ENCODE measurements at places on chromosomes 7 and 10.

GRCh38 chr7:152899548-152900109, 140.1 kb downstream of the ACTR3B start:
- no peak for DNase-seq

GRCh38 chr7:4028221-4028620, 653.9 kb upstream of the FOXK1 start:
- DNase-seq, result no peak

DNA sequence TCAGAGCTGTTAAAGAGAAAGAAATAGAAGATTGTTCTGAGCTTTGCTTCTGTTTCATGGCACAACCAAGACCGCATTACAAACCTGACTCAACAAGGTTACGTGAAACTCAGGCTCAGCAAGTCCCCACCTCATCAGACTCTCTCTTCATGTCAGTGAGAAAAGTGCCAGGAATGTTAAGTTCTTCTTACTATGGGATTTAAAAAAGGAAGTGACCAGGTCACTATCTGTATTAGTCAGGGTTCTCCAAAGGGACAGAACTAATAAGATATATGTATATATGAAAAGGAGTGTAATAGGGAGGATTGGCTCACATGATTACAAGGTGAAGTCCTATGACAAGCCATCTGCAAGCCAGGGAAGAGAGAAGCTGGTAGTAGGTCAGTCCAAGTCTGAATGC, 25.4 kb upstream of the PAPSS2 start:
- no peak for DNase-seq

DNA sequence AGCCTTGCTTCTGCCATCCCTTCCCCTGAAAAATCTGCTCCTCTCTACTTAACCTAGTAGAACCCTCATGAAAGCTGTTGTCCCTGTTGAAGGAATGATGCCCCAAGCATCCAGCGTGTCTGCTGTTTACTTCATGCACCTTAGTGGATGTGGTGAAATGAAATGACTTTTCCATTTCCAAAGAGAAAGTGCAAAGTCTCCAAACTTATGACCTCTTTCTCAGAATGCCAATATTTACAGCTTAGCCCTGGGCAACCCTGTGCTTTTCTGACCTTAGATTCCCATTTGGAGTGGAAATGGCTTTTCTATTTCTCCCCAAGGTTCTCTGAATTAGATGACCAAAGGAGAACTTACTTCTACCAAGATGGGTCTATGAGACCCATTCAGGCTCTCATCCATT, 256.9 kb downstream of the KCNMA1 start:
- DNase-seq, result no peak

GRCh38 chr7:31074403-31075085, 22.4 kb downstream of the ADCYAP1R1 start:
- DNase-seq, result no peak

- DNase-seq, result no peak
Observed at GRCh38 chr10:72322280-72323058, 32.2 kb downstream of the DNAJB12 start.

DNA sequence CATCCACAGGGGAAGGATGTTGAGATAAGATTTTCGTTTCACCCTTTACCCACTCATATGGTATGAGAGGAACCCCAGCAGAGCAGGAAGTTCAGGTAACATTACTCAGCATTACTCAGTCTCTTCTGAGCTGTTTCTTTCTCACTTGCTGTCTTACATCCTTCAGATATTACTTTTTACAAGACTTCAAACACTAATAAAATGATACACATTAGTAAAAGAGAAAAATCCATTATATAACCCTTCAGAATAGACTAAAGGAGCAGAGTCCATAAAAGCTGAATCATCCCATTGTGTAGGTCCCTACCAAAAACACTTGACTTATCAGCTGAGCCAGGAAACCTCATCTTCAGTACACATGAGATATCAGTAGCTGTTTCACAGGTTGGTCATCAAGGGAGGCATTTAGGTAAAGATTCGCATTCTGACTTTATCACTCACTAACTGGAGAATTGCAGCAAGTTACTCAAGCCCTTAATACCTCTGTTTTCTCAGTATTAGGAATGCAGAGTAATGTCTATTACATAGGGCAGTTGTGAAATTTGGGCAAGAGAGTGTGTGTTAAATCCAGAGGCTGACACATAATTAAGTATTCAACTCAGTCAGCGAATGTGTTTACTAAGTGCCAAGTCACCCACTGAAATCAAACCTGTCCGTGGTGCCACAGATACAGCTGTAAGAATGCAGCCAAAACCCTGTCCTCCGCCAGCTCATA, 44.7 kb downstream of the KLF6 start:
- no peak for DNase-seq

DNA sequence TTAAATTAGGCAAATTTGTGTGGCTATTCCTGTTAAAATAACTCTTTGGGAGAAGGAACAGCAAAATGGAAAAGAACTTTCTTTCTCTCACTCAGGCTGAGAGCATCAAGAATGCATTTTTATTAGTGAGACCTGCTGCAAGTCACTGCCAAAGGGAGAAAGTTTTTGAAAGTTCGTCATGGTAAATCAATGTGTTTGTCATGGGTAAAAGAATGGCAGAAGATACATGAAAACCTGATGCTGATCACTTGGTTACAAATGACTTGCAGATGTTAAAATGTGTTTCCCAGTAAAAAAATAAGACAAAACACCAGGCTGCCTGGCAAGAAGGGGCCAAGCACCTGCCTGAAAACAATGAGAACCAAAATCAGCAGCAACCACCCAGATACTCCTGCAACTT, 484.7 kb upstream of the NRP1 start:
- no peak for DNase-seq

- no peak for DNase-seq
Observed at GRCh38 chr10:117933036-117933435, 113.7 kb downstream of the RAB11FIP2 start.

GRCh38 chr7:116445447-116446211, 53.9 kb upstream of the CAV2 start:
- no peak for DNase-seq

DNA sequence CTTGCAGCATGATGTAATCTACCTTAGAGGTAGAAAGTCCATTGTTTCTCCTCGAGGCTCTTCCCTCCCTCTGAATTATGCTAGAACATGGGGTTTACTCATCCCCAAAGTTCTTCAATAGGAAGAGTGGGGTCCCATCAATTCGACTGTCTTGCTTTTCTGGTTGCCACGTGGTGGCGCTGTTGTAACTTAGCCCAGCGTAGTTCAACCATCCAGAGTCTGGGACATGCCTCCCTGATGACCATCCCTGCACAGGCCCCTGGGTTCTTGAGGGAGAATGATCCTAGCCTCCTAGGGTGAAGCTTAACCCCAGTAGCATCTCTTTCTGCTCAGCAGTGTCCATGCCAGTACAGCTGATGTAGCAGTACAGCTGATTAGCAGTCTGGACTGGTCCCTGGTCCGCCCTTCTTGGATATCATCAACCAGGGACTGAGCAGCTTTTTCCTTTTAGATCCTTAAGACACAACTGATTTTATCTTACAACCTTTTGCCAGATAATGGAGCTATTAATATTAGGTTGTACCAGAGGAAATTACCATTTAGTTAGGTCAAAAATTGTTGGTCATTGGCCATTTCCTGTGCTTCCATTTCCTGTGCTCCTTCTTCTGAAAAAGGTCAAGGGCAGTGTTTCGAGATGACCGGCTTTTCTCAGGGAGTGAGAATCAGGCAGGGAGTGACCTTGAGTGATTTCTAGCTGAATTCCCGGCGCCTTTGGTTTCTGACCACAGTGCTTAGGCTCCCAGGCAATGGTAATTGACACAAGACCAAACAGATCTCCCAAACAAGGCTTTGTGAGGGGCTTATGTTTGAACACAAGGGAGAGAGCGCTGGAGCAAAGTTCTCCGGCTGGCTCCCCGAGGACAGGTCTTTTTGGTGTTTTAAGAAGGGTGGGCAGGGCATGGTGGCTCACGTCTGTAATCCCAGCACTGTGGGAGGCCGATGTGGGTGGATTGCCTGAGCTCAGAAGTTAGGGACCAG, 65.4 kb downstream of the TACC2 start:
- DNase-seq, result no peak

DNA sequence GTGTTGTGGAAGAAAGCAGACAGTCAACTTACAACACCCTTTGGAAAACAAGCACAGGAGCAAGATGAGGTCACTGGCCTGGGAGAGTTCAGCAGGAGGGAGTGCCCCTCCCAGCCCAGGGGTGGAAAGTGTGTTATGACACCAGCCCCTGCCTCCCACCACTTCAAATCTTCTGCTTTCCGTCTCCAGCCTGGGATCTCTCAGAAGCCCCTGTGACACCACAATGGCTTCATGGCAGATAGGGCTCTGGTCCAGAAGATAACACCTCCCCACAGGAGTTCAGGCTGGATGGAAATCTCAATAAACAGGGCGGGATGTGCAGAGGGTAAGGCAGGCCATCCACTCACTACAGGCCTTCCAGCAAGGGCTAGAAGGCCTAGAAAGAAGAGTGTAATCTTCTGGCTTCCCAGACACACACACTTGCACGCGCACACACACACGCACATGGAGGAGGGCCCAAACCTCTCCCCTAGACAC, 48.7 kb upstream of the ZMIZ1 start:
- no peak for DNase-seq

GRCh38 chr10:50326757-50327701, 75.7 kb upstream of the ASAH2 start:
- no peak for DNase-seq

- DNase-seq, result no peak
Observed at GRCh38 chr10:11249152-11249807, 231.6 kb downstream of the CELF2 start.
